Stimulated activated CD8-positive, alpha-beta memory T cell treated with anti-CD3 and anti-CD28 coated beads, Interleukin-7, amount 100 ng/mL, for 1 hour (primary cell): ENCODE measurements at places on chromosomes 4 and X.

DNA sequence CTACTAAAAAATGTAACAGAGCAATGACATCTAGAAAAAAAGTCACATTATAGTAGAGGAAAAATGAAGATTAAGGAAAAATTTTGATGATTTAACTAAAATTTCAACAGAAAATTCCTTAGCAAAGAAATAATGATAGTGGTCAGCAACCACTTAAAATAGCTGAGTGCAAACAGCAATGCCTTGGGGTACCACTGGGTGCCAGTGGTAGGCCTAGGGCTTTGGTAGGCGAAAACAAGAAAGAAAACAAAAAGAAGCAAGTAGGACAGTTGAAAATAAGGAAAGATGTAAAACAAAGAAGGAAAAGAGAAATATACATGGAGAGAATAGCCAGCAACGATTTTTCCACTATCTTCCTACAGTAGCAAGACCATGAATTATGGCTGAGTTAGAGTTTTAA, 313.5 kb upstream of the IRS4 start:
- DNase-seq: no peak

- DNase-seq: no peak
These were observed 229.8 kb upstream of the SFRP2 start for GRCh38 chr4:154018659-154019058.

DNA sequence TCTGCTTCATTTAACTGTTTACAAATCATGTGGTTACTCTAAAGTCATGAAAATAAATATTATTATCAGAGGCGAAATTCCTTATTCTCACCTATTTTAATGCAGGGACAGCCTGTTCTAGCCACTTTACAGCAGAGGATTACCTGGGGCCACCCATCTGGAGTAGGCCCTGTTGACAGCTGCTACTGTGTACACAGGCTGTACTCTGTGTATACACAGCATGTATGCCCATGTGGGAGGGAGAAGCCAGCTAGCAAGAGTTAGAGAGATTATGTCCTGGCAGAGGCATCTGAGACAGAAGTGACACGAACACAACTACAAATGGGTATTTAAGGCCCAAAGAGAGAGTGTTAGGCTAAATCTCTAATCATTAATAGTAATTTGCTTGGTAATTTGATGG, 62.1 kb downstream of the GPRIN3 start:
- no peak for DNase-seq

DNA sequence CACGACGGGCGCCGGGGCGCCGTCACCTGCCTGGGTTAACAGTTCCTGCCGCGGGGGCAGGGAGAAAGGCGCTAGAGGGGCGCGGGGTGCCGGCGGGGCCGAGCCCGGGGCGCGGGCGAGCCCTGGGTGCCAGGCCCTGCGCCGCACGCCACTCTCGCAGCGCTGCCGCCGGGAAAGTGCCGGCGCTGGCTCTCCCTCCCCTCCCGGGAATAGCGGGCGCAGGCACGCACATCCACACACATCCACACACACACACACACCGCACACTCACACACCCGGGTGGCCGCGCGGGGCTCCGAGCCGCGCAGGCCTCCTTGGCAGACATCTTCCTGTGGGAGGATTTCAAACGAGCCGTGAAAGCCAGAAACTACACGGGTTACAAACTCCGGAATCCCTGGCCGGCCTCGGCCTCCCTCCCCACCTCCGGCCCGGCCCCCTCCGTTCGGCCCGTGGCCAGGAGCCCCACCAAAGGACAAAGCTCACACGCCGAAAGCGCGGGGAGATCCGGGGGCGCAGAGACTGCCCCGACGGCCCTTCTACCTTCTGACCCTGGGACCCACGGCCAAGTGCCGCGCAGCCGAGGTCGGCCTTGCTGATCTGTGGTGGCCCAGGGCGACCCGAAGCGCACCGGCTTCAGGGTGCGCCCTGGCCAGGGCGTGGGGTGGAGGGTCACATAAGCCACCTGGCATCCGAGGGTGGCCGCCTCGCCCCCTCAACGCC, 92.3 kb downstream of the BCOR start:
- no peak for DNase-seq
